ENCODE measurements at places on chromosomes 1 and 21.

- H3K4me1 ChIP-seq, result no peaks in the 10 kb centered on the region
- no peak for DNase-seq
- H3K27ac ChIP-seq, result no peak overlapping the region
- no peaks in the 10 kb centered on the region for H3K36me3 ChIP-seq
- no peak overlapping the region for H3K4me3 ChIP-seq
- peaks cover 26% of the 10 kb centered on the region for H3K27me3 ChIP-seq
These were observed 172.8 kb downstream of the MATN1 start for GRCh38 chr1:30550365-30551220.

- no peak for DNase-seq
- H3K36me3 ChIP-seq, result no peaks in the 10 kb centered on the region
- H3K27me3 ChIP-seq, result no peaks in the 10 kb centered on the region
- H3K4me3 ChIP-seq, result no peak overlapping the region
- no peaks in the 10 kb centered on the region for H3K4me1 ChIP-seq
These were observed 46.0 kb downstream of the CEP350 start for GRCh38 chr1:180000575-180000974.

GRCh38 chr1:23936481-23937176 lies 23.0 kb upstream of the PNRC2 start:
- no peaks in the 10 kb centered on the region for H3K27me3 ChIP-seq
- no peak overlapping the region for H3K27ac ChIP-seq
- H3K4me1 ChIP-seq, result no peaks in the 10 kb centered on the region
- H3K4me3 ChIP-seq, result no peak overlapping the region
- no peaks in the 10 kb centered on the region for H3K36me3 ChIP-seq

GRCh38 chr21:39661740-39662139 lies 49.0 kb downstream of the B3GALT5 start:
- no peak overlapping the region for H3K27ac ChIP-seq
- no peaks in the 10 kb centered on the region for H3K4me1 ChIP-seq
- H3K4me3 ChIP-seq, result no peak overlapping the region

- peaks cover 5% of the 10 kb centered on the region for H3K4me1 ChIP-seq
- no peak for DNase-seq
- H3K36me3 ChIP-seq, result peaks cover 29% of the 10 kb centered on the region
- no peak overlapping the region for H3K27ac ChIP-seq
- H3K4me3 ChIP-seq, result no peak overlapping the region
These were observed 173.9 kb downstream of the LTN1 start for GRCh38 chr21:28818663-28819278.

DNA sequence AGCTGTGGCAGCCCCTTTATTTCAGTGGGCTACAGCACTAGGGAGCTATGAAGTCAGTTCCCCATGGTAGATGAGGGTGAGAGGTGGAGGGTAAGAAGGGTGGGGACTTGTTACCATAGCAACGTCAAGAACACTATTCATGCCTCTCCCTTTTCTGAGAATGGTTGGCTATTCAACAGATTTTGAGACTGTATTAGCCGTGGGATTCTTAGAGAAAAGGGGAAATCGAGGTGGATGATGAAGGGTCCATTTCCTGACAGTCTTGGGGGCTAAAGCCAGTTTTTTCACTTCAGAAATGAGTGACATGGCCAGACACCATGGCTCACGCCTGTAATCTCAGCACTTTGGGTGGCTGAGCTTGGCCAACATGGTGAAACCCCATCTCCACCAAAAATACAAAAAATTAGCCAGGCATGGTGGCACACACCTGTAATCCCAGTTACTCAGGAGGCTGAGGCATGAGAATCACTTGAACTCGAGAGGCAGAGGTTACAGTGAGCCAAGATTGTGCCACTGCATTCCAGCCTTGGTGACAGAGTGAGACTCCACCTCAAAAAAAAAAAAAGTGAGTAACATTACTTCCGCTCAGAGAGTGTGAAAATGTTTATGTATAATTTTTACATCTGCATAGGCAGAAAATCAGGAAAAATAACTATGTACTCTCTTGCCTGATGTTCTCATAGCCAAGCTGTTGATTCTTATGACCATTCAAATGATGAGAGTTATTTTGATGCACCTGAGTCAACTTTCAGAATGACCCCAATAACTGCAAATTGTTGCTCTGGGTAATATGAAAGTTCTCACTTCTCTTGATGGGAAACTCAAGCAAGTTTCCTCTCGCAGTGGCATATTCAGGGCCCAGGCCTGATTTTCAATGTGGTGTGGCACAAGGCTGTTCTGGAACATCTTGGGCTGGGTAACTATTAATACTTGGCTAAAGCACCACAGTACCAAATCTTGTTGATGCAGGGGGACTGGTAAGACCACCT lies 23.2 kb upstream of the RGSL1 start:
- no peak overlapping the region for H3K27ac ChIP-seq
- H3K27me3 ChIP-seq, result no peaks in the 10 kb centered on the region
- H3K4me1 ChIP-seq, result peaks cover 10% of the 10 kb centered on the region
- H3K36me3 ChIP-seq, result no peaks in the 10 kb centered on the region

DNA sequence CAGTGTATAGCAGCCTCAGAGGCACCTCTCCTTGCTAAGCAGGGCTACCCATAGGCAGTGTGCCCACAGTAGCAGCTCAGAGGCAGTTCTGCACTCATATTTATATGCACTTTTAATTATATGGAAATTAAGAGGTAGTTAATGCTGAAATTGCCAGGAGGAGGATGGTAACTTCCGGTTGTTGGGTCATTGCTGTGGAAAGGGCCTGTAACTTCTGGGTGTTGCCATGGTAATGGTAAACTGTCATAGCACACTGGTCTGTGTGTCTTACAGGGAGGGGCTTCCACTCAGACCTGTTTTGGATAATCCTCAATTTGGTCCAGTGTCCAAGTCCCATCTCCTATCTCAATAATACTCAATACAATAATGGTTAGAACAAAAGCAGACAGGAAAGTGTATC lies 7.6 kb downstream of the CFH start:
- H3K4me3 ChIP-seq, result no peak overlapping the region
- H3K27me3 ChIP-seq, result no peaks in the 10 kb centered on the region
- H3K4me1 ChIP-seq, result no peaks in the 10 kb centered on the region
- H3K27ac ChIP-seq, result no peak overlapping the region
- DNase-seq, result no peak
- no peaks in the 10 kb centered on the region for H3K36me3 ChIP-seq

DNA sequence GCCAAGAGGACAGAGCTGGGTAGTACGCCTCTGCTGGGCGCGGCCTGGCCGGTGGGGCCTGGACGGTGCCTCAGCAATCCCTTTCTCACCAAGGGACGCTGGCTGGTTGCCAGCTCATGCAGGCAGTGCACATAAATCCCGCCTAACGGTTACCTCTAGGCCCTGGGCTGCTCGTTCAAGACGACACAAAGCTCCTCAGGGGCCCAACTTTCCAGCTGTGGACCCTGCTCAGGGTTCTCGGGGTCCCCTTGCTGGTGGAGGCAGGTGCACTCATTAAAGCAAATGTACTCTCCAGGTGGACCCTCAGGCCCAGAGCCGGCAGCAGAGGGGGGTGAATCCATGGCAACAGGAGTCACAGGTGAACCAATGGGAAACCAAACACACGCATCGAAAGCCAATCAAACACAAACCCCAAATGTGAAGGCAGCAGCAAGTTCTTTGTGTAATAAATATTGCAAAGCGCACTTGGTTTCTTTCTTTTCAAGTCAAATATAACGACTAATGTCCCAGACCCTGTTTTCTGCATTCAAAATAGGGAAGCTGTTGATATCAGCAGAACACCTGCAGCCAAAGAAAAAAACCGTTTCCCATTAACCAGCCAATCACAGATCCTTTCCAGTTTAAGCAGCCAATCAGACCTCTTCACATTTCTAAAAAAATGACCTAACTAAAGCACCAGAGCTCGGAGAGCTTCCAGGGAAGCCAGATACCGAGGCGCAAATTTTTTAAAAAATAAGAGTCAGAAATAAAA lies 26.1 kb upstream of the CLSTN1 start:
- H3K27ac ChIP-seq, result no peak overlapping the region
- peaks cover 13% of the 10 kb centered on the region for H3K36me3 ChIP-seq
- peak overlapping the region; percentile 78 for H3K4me3 ChIP-seq

DNA sequence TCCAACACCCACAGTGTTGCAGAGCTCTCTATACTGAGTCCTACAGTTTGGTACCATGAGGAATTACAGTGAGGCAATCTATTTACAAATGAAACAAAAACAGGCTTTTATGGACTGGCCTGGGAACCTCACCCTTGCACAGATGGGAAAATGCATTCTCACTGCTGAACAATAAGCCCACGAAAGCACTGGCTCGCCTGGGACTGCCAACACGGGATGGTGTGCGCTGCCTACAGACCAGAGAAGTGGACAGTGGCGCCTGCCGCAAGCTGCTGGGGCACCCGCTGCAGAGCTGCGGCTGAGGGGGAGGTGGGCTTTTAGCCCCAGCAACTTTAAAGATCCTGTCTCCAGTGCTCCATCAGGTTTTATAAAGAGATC lies 28.5 kb upstream of the ABCG1 start:
- H3K27me3 ChIP-seq, result no peaks in the 10 kb centered on the region
- no peak for DNase-seq
- H3K36me3 ChIP-seq, result peaks cover 2% of the 10 kb centered on the region
- no peak overlapping the region for H3K27ac ChIP-seq
- peaks cover 43% of the 10 kb centered on the region for H3K4me1 ChIP-seq

- peak; percentile 62 for DNase-seq
- no peaks in the 10 kb centered on the region for H3K36me3 ChIP-seq
- no peaks in the 10 kb centered on the region for H3K27me3 ChIP-seq
- peak overlapping the region; percentile 60 for H3K4me3 ChIP-seq
- peaks cover 4% of the 10 kb centered on the region for H3K4me1 ChIP-seq
These were observed 30.9 kb downstream of the GPA33 start for GRCh38 chr1:167059045-167059808.

DNA sequence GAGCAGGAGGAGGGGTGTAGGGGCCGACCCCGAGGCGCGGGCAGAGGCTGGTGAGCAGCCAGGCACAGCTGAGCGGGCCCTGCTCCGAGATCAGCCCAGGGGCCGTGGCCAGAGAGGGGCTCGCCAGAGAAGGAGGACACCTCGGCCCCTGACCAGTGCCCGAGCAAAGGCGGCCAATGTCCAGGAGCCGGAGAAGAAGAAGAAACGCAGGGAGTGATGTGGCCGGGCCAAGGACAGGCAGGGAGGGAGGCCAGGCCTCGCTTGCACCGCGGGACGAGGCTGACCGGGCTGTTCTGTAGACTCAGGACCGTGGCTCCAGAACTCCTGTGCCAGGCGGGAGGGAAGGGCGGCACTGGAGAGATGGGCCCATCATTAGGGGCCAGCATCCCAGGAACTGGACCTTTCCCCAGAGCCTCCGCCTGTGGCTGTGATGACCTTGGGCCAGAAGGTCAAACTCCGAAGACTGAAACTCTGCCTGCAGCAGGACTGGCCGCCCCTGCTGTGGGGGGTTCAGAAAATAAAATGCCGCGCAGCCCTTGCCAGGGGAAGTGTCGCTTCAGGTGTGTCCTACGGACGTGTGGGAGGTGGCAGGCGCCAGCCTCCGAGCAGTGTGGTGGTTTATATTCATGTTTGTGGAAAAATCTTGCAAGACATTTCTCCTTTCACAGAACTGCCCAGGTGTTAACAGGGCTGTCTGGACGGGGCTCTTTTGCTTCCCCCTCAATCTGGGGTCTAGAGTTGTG lies 14.4 kb downstream of the RRP1 start:
- no peaks in the 10 kb centered on the region for H3K27me3 ChIP-seq
- no peak overlapping the region for H3K27ac ChIP-seq
- H3K36me3 ChIP-seq, result peaks cover 53% of the 10 kb centered on the region

DNA sequence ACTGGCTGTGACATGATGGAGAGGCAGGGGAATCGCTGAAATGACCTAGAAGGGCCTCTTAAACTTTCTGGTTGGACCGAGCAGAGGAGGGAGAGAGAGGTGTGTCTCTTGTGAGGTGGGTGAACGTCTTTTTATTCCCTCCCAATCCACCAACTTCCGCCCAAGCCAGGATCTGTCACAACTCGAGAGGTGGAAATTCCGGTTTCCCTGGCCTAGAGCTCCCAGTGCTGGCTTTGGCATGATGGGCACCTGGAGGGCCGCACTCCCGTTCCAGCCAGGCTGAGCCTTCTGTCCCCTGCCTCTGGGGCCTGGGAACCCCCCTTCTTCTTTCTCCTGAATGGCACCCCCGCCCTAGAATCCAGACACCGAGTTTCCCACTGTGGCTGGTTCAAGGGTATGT lies at the start of gene SEMA4A:
SEMA4A (plus strand) TSS at position 224 of the 400 bp plus-strand sequence. CDS start 994 bp downstream, outside the sequence.
- DNase-seq, result no peak
- H3K4me1 ChIP-seq, result peaks cover 32% of the 10 kb centered on the region
- peak within 1 kb of the TSS; percentile 69 for H3K27ac ChIP-seq
- H3K4me3 ChIP-seq, result peak within 1 kb of the TSS; percentile 82

- H3K4me3 ChIP-seq, result no peak overlapping the region
- no peaks in the 10 kb centered on the region for H3K27me3 ChIP-seq
- H3K27ac ChIP-seq, result no peak overlapping the region
- H3K4me1 ChIP-seq, result no peaks in the 10 kb centered on the region
- no peak for DNase-seq
These were observed 993.8 kb upstream of the NCAM2 start for GRCh38 chr21:20004367-20004766.

- no peak for DNase-seq
- no peaks in the 10 kb centered on the region for H3K27me3 ChIP-seq
- peak overlapping the region; percentile 99 for H3K27ac ChIP-seq
- peaks cover 86% of the 10 kb centered on the region for H3K4me1 ChIP-seq
- H3K4me3 ChIP-seq, result peak overlapping the region; percentile 99
These were observed 2.5 kb upstream of the DENND2D start for GRCh38 chr1:111202707-111203623.

DNA sequence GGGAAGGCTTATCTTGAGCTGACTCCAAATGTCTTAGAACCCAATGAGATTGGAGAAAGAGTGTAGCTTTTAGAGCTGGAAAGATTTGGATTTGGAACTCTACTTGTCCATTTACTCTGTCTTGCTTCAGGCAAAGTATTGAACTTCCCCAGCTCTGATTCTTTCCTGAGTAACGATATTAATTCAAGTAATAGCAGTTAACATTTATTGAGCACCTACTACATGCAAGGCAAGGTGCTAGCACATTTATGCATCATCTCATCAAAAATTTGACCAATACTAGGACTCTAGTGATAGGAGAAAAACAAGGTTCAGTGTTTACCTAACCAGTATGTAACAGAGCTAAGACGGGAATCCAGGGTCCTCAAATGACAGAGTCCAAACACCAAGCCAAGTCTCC lies 2.5 kb upstream of the LRRN2 start:
- peaks cover 42% of the 10 kb centered on the region for H3K27me3 ChIP-seq
- no peak overlapping the region for H3K27ac ChIP-seq
